ENCODE measurements at places on chromosomes 16 and 17. TPM values are rescaled to one million over a fixed set of nuclear protein-coding genes. Genes with fewer than 3 reads are reported as not detected.

- no peak overlapping the region for H3K4me3 ChIP-seq
- no peak for DNase-seq
- H3K27me3 ChIP-seq = no peaks in the 10 kb centered on the region
- peaks cover 44% of the 10 kb centered on the region for H3K36me3 ChIP-seq
- H3K27ac ChIP-seq = no peak overlapping the region
- H3K4me1 ChIP-seq = peaks cover 40% of the 10 kb centered on the region
Measured at GRCh38 chr16:46817961-46818360, 13.0 kb downstream of the C16orf87 start.

GRCh38 chr17:77291591-77292386 is 151.0 kb downstream of the SEC14L1 start:
- H3K27ac ChIP-seq = no peak overlapping the region
- H3K27me3 ChIP-seq = peaks cover 3% of the 10 kb centered on the region
- peaks cover 4% of the 10 kb centered on the region for H3K4me1 ChIP-seq
- H3K4me3 ChIP-seq = no peak overlapping the region

DNA sequence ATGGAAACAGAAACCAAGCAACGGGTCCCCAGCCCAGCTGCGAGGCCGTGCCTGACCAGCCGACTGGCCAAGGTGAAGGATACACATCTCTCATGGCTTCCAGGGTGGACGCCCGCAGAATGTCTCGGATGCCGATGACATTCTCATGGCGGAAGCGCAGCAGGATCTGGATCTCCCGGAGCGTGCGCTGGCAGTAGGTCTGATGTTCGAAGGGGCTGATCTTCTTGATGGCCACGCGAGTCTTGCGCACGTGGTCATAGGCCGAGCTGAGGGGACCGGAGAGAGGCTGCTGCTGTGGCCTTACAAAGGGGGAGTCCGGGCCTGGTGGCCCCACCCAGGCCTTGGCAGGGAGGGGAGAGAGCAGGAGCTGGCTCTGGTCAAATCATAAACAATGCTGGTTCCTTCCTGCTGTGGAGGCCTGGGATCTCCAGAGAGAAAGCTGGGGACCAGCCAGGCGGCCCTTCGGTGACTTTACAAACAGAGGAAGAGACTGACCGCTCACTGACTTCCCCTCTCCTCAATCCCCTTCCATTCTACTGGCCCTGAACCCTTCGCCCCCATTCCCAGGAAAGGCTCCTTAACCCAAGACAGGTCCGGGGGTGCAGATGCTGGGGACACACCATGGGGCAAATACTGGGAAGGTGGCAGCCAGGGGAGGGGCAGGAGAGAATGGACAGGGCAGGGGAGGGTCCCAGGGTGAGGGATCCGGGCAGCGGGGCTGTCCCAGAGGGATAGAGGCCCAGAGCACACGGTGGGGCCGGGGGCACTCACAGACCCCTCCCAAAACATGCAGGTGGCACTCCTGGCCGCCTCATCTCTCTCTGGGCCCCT is 1.1 kb downstream of the MAPK3 start:
- no peaks in the 10 kb centered on the region for H3K27me3 ChIP-seq
- peaks cover 15% of the 10 kb centered on the region for H3K36me3 ChIP-seq
- H3K4me3 ChIP-seq = peak overlapping the region; percentile 87
- DNase-seq = no peak
- H3K27ac ChIP-seq = peak overlapping the region; percentile 89

GRCh38 chr17:62916684-62917571 is 49.1 kb upstream of the TANC2 start:
- H3K4me1 ChIP-seq = no peaks in the 10 kb centered on the region
- H3K27me3 ChIP-seq = peaks cover 16% of the 10 kb centered on the region
- H3K27ac ChIP-seq = no peak overlapping the region
- no peaks in the 10 kb centered on the region for H3K36me3 ChIP-seq
- H3K4me3 ChIP-seq = no peak overlapping the region

DNA sequence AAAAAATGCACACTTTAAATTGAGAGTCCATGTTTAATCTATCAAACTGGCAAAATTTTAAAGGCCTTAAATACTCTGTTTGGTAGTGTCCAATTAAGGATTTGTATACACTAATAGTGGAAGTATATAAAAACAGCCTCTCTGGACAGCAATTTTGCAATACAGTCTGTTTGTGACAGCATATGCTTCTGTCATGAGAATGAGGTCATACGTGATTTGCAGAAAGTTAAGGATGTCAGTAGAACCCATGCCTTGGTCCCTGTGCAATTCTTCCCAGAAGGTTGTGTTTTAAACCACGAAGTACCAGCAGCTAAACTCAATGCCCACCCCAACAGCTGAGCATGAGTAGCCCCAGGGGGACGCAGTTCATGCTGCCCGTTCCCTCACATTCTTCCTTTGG is 78.4 kb downstream of the AIPL1 start:
- no peak for DNase-seq
- no peak overlapping the region for H3K27ac ChIP-seq

GRCh38 chr16:73732681-73733080 is 563.9 kb upstream of the PSMD7 start:
- no peaks in the 10 kb centered on the region for H3K27me3 ChIP-seq
- H3K4me1 ChIP-seq = no peaks in the 10 kb centered on the region
- H3K27ac ChIP-seq = no peak overlapping the region

DNA sequence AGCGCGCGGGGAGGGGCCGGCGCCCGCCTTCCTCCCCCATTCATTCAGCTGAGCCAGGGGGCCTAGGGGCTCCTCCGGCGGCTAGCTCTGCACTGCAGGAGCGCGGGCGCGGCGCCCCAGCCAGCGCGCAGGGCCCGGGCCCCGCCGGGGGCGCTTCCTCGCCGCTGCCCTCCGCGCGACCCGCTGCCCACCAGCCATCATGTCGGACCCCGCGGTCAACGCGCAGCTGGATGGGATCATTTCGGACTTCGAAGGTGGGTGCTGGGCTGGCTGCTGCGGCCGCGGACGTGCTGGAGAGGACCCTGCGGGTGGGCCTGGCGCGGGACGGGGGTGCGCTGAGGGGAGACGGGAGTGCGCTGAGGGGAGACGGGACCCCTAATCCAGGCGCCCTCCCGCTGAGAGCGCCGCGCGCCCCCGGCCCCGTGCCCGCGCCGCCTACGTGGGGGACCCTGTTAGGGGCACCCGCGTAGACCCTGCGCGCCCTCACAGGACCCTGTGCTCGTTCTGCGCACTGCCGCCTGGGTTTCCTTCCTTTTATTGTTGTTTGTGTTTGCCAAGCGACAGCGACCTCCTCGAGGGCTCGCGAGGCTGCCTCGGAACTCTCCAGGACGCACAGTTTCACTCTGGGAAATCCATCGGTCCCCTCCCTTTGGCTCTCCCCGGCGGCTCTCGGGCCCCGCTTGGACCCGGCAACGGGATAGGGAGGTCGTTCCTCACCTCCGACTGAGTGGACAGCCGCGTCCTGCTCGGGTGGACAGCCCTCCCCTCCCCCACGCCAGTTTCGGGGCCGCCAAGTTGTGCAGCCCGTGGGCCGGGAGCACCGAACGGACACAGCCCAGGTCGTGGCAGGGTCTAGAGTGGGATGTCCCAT is 232.8 kb downstream of the SEC14L1 start:
- no peaks in the 10 kb centered on the region for H3K27me3 ChIP-seq
- peaks cover 66% of the 10 kb centered on the region for H3K4me1 ChIP-seq
- H3K4me3 ChIP-seq = peak overlapping the region; percentile 86
- H3K36me3 ChIP-seq = peaks cover 39% of the 10 kb centered on the region

- H3K36me3 ChIP-seq = no peaks in the 10 kb centered on the region
- peaks cover 8% of the 10 kb centered on the region for H3K4me1 ChIP-seq
- DNase-seq = no peak
Measured at GRCh38 chr17:42094375-42095069, 3.8 kb downstream of the ZNF385C start.

GRCh38 chr16:87846705-87847466 is 22.4 kb downstream of the SLC7A5 start:
- peaks cover 19% of the 10 kb centered on the region for H3K4me1 ChIP-seq
- no peak overlapping the region for H3K4me3 ChIP-seq
- no peak overlapping the region for H3K27ac ChIP-seq
- DNase-seq = no peak
- peaks cover 22% of the 10 kb centered on the region for H3K36me3 ChIP-seq

DNA sequence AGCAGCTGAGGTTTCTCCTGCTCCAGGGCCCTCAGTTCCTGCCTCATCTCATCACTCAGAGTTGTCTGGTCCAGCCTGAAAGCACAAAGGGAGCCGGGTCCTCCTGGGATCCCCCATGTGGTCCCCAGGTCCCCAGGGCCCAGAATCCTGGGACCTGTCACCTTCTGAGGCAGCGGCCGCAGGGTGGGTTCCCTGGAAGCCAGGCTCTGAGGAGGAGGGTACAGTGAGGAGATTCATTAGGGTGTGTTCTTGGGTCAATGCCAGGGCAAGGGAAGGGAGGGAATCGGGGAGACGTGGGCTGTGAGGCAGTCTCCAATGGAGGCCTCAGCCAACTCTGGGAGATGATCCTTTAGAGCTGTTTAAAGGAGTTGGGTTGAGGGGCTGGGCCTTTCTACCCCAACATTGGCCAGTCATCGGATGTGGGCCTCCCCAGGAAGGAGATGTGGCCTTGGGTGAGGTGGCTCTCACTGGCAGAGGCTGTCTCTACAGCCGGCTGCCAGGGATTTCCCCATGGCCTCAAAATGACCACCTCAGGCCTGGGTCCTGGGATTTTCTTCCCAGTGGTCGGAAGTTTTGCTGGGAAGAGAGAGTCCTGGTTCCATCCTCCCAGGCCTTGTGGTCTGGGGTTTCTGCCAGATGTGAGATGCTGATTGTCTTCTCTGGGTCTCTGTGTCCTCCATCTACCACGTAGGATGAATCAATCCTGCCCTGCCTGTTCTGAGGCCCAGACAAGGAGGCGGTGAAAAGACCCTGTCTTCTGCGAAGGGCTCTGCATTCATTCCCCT is 47.3 kb downstream of the NLRP1 start:
- no peak overlapping the region for H3K27ac ChIP-seq
- H3K27me3 ChIP-seq = no peaks in the 10 kb centered on the region
- no peak for DNase-seq

- H3K27me3 ChIP-seq = no peaks in the 10 kb centered on the region
- H3K27ac ChIP-seq = no peak overlapping the region
- DNase-seq = no peak
Measured at GRCh38 chr17:21396237-21396636, 20.1 kb downstream of the KCNJ12 start.

- H3K36me3 ChIP-seq = peaks cover 4% of the 10 kb centered on the region
- H3K27ac ChIP-seq = no peak overlapping the region
- H3K4me3 ChIP-seq = no peak overlapping the region
- H3K27me3 ChIP-seq = no peaks in the 10 kb centered on the region
- no peaks in the 10 kb centered on the region for H3K4me1 ChIP-seq
Measured at GRCh38 chr17:9330611-9331271, 244.9 kb downstream of the STX8 start.

DNA sequence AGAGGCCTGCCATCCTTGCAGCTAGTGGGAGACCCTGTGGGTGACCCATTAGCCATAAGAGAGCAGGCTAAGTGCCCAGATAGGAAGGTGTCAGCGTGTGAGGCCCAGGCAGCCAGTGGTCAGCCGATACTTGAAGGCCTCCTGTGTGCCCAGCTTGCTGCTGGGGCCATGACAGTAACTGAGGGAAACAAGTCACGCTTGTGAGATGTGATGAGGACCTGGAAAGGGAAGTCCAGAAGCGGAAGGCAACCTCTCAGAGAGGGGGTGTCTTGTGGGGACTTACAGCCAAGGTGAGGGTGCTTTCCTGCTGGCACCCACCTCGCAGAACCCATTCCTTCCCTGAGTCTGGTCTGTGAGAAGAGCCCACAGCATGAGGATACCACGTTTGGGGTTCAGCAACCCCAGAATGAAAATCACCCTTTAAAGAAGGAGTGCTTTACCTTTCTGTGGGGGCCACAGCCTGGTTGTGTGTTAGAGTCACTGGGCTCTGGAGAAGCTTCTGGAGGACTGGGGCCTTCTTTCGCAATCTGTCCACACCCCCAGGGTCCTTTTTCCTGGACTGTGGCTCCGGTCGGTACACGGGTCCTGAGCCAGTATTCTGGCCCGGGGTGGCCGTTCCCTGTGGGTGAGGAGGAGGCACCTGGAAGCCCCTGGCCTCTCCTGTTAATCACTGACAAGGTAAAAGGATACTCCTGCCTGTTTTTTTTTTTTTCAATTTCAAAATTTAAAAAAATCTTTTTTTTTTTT is 53.9 kb downstream of the PLCG2 start:
- H3K36me3 ChIP-seq = no peaks in the 10 kb centered on the region
- no peak for DNase-seq
- H3K4me3 ChIP-seq = no peak overlapping the region
- H3K27me3 ChIP-seq = no peaks in the 10 kb centered on the region

DNA sequence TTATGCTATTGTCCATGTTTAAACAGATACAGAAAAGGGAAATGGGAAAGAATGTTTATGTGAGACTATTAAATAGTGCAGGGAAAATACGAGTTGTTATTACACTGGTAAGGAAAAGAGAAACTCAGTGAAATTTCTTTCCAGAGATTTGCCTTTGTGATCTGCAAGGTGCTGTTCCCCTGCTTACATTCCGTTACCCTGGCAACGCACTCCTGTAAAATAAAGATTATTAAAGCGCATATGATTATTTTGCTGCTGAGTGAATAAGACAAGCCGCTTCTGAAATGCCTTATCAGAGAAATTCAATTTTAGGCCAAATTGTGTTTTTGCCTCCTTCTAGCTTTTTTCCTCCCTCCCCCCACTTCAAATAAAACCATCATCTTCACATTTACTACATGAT is 328.6 kb upstream of the PMFBP1 start:
- H3K4me3 ChIP-seq = no peak overlapping the region
- no peaks in the 10 kb centered on the region for H3K27me3 ChIP-seq
- no peaks in the 10 kb centered on the region for H3K36me3 ChIP-seq
- H3K27ac ChIP-seq = no peak overlapping the region

GRCh38 chr17:42339221-42339620 is 49.0 kb downstream of the STAT3 start:
- no peaks in the 10 kb centered on the region for H3K27me3 ChIP-seq
- H3K36me3 ChIP-seq = peaks cover 74% of the 10 kb centered on the region
- peak overlapping the region; percentile 86 for H3K27ac ChIP-seq
- H3K4me3 ChIP-seq = peak overlapping the region; percentile 50

- DNase-seq = no peak
- H3K27ac ChIP-seq = peak overlapping the region; percentile 91
- no peak overlapping the region for H3K4me3 ChIP-seq
Measured at GRCh38 chr17:80704381-80704819, 159.8 kb downstream of the RPTOR start.

- no peaks in the 10 kb centered on the region for H3K27me3 ChIP-seq
- peak overlapping the region; percentile 79 for H3K4me3 ChIP-seq
- peaks cover 15% of the 10 kb centered on the region for H3K36me3 ChIP-seq
- peak overlapping the region; percentile 88 for H3K27ac ChIP-seq
- peaks cover 47% of the 10 kb centered on the region for H3K4me1 ChIP-seq
Measured at GRCh38 chr17:8294814-8295316, 335 bp downstream of the SLC25A35 start.

- no peak overlapping the region for H3K4me3 ChIP-seq
- no peaks in the 10 kb centered on the region for H3K36me3 ChIP-seq
- H3K4me1 ChIP-seq = no peaks in the 10 kb centered on the region
- H3K27ac ChIP-seq = no peak overlapping the region
Measured at GRCh38 chr17:80198144-80198661, 21.9 kb downstream of the SGSH start.

- peaks cover 28% of the 10 kb centered on the region for H3K36me3 ChIP-seq
- no peak for DNase-seq
- no peak overlapping the region for H3K4me3 ChIP-seq
- no peak overlapping the region for H3K27ac ChIP-seq
- no peaks in the 10 kb centered on the region for H3K27me3 ChIP-seq
Measured at GRCh38 chr17:5355421-5356129, 63.9 kb downstream of the NUP88 start.

Gene SOX15
- total RNA-seq = 0.71 TPM

Gene IL34
- total RNA-seq = not detected

Gene GP2
- total RNA-seq = not detected

Gene TBX21
- 13.8 TPM for total RNA-seq

Gene CBLN1
- not detected for total RNA-seq

Gene PTX4
- not detected for total RNA-seq

Gene CES1
- total RNA-seq = 0.46 TPM

Gene CDH8
- not detected for total RNA-seq

Gene PSKH1
- 21.3 TPM for total RNA-seq

Gene SNRNP25
- total RNA-seq = 45.6 TPM

Gene LRRC36
- not detected for total RNA-seq

Gene UBTF
- 186 TPM for total RNA-seq

Measured in activated CD4-positive, alpha-beta T cell treated with anti-CD3 and anti-CD28 coated beads, Interleukin-2, amount 10 ng/mL, durations not matched to agents 7 days and 5 days (primary cell).